ENCODE measurements at places on chromosomes 3 and 15.
A peak's percentile ranks its signal among the peaks of the same experiment; 100 is the strongest.

DNA sequence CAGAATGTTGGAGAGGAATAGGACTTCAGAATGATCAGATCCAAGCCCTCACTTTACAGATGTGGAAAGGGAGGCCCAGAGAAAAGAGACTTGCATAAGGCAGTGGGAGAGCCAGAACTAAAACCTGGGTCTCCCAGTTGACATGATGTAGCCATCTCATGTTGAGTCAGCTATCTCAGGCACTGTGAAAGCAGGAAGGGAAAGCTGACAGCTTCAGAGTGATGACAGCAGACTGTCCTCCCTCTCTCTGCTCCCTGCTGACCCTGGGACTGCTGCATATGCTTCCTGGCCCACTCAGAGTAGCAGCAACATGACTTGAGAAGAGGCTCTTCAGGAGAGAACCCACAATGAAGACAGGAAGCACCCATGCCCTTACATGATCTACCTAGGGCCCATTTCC, 14.7 kb downstream of the FHIT start:
- DNase-seq = no peak

- DNase-seq = no peak
These were observed 2.6 kb downstream of the CLDN1 start for GRCh38 chr3:190319660-190320059.

GRCh38 chr3:65713016-65713415, 325.7 kb downstream of the MAGI1 start:
- DNase-seq = peak; percentile 35

- no peak for DNase-seq
These were observed 128.3 kb upstream of the BHLHE40 start for GRCh38 chr3:4850928-4851265.

GRCh38 chr3:101879102-101879501, 29.8 kb downstream of the NFKBIZ start:
- no peak for DNase-seq

DNA sequence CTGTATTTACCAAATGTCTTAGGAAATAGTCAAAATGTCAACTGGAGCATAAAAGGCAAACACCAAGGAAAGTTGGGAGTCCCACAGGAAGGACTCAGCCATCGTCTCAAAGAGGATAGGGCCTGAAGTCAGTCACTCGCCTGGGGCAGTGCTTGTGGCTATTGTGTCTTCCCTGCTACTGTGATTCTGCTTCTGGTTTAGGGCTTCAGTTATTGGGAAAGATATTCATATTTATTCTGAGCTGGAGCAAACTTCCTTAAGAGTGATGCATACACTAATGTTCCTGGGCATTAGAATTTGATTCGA, 118.1 kb downstream of the EDEM1 start:
- DNase-seq = no peak

DNA sequence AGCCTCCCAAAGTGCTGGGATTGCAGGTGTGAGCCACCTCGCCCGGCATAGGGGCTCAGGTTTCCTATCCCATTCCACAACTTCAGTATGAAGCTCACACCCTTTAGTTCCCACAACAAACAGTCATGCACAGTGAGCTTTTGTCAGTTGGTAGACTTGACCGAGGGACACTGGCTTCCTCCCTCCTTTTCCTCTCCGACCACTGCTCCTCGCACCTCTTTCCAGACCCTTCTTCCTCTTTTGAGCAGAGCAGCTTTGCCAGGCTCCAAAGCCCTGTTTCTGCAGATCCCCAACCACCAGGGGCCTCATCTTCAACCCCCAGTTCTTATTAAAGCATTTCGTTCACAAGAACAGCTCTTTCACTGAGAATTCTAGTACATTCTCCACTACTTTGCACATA, 12.7 kb upstream of the CILP start:
- DNase-seq = no peak

GRCh38 chr3:73653351-73653750, 28.6 kb upstream of the PDZRN3 start:
- no peak for DNase-seq

GRCh38 chr15:74394090-74394846, 26.8 kb upstream of the CYP11A1 start:
- DNase-seq = no peak

DNA sequence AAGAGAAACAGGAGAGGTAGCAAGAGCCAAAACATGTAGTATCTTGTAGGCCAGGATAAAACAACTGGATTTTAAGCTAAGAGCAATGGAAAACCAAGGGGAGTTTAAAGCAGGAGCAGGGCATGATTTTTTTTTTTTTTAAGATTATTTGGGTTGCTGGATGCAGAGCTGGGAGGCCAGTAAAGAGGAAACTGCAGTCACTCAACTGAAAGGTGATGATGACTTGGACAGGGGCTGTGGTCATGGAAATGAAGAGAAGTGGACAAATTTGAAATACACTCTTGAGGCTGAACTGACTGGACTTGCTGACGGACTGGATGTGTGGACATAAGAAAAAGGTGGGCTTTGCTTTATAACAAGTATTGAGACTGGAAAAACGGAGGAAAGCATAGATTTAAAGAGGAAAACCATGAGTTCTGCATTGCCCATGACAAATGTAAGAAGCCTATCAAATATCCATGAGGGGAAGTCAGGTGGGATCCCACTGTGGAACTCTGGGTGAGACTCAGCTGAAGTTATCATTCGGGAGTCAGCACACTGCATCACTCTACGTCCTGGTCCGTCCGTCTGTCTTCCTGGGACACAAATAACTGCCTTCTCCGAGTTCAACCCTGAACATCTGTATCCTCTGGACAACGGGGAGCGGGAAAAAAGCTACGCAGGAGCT, 688 bp downstream of the XPC start:
- DNase-seq = peak; percentile 13

DNA sequence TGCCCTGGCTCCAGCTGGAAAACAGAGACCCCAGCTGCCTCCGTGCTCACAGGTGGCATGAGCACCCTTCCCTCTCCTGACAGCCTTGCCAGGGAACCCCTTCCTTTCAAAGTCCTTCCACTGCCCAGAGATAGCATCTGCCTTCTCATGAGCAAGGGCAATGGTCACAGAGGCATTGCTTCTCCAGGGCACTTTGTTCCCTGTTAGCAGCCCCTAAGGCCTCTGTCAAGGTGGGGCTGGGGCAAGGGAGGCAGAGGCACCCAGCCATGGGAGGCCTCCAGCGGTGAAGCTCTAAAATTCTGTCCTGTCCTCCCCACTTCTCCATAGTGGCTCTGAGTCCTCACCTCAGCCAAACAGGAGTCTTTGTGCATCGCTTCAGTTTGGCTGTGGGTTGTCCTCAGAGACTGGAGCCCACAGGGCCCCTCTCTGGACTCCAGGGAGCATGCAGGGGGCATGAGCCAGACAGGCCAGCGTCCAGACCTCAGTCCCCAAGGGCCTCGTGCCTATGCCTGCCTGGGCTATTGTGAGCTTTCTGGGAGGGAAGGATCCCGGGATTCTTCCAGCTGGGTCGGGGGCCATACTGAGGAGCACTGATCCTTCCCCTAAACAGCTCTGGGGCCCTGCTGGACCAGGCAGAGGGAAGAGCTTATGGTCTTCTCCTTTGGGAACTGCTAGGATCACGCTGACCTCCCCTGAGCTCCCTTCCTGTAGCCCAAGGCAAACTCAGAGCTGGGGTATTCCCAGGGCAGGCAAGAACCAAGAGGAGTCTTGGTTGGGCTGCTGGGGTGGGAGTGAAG, 106.6 kb downstream of the DNAJB8 start:
- DNase-seq = no peak

Data from H4 (cell line).